ENCODE measurements at places on chromosomes 7 and 10. TPM values are rescaled to one million over a fixed set of nuclear protein-coding genes. Genes with fewer than 3 reads are reported as not detected.

DNA sequence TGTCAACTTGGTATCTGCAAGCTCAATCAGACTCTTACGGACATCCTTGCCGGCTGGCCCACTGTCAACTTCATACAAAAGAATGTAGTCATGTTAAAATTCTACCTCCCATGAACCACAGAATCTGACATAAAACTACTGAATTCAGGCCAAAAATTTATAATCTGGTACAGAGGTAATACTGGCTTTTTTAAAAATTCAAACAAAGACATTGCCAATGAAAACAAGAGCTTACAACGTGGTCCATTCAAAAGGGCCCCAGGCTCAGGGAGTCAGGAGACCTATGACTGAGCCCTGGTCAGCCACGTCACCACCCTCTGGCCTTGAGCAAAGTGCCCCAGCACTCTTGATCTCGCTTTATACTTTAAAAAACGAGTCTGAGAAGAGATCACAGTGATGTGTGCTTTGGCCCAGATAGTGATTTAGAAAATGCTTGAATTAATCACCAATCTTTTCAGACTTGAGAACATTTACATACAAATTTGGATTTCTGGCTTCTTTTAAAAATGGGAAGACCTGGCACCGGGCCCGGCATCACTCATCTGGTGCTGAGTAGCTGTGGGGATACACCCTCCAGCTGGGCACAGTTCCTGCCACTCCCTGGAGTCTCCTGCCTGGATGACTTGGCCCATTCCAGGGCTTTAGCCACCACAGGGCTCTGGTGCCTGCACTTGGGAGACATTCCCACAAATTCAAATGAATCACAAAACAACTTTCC, 94.1 kb downstream of the PIP4K2A start:
- peak; percentile 99 for DNase-seq

The OR2A42 gene
- not detected for total RNA-seq

The NRP1 gene
- 308 TPM for total RNA-seq

DNA sequence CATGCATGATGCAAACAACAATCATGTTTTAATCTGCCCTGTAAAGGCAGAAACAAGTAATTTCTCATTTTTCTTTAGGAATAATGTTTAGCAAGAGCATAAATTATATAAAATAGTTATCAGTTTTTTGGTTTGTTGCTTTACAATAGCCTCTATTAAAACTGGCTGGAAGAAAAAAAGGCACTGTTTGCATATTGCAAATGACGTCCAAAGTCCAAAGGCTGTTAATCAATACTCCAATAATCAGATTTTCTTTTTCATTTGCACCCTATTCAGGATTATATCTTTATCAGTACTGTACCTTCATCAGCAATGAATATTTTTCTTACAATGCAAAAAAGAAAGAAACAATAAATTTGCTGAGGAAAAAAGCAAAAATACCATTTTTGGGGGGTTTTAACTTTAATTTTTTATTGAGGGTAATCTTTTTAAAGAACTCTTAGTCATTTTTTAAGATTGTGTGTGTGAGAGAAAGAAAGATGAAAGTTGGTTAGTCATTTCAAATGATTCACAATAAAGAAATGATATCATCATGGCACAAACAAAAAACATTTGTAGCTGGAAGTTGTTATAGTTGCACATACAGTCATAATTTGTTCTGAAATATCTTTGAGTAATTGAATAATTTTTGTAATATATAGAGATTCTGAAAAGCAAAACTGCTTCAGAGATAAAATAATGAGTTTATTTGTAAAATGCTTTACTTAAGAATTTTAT, 44.4 kb upstream of the AKR1C2 start:
- no peak for DNase-seq

GRCh38 chr10:24153031-24153430, 55.9 kb upstream of the KIAA1217 start:
- no peak for DNase-seq

Data from RPMI7951 (cell line).